ENCODE measurements at places on chromosomes 12 and 14.

- no peak for DNase-seq
Measured at GRCh38 chr12:63977441-63977840, 132.9 kb downstream of the SRGAP1 start.

GRCh38 chr12:94779485-94779884 lies 129.1 kb upstream of the TMCC3 start:
- DNase-seq = no peak

GRCh38 chr12:56212361-56212760 lies 9.4 kb downstream of the RNF41 start:
- no peak for DNase-seq

DNA sequence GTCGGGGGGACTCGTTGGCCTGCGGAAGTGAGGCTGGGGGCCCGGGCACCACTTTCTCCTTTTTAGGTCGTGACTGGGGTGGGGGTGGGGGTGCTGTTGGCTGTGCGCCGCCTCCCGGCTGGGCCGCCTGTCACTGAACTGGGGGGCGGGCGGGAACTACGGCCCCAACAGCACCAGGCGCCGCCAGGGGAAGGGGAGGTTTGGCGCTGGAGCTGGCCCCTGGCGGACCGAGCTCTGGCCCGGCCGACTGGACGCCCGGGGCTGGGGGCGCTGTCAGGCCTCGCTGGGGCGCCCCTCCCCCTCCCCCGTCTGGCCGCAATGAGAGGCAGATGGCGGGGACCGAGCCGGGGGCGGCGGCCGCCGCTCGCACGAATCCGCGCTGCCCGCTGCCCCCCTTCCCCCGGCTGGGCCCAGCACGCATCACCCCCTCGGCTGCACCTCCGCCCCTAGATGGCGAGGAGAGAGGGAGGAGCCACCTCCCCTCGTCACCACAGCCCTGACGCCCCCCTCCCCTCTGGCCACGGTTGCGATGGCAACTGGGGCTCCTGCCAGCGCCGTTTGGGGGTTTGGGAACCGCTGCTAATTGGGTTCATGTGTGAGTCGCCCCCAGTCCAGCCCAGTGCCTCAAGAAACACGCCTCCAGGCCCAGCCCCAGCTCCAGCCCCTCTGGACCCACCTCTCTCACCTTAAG lies 723 bp downstream of the NFATC4 start:
- no peak for DNase-seq

GRCh38 chr12:72658615-72659014 lies 386.4 kb downstream of the TRHDE start:
- no peak for DNase-seq

DNA sequence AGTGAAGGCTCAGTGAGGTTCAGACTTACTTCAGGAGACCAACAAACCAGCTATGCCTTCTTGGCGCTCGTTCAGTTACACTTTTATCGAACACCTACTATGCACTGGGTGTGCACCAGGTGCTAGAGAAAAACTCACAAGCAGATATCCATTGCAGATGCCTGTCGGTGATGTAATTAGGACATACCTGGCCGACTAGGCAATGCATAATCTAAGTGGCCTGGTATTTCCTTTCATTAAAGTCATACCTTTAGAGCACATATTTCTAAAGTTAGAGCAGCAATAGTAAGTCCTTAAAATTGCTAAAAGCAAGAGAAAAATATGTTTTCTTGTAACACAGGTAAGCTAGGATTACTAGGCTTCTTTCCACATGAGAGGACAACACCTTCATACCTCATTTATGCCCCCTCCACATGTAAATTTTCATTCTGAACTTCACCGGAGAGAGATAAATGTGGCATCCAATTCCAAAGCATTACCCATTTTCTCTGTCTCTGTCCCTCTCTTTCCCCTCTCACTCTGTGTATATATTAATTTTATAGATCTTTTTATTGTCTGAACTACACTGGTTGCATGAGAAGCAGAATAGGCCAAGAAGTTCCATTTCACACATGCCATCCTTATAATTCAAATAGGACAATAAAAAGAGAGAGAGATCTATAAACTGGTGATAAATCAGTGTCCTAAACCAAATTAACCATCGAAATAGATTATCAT lies 242.2 kb downstream of the SPTSSA start:
- DNase-seq = peak; percentile 90

DNA sequence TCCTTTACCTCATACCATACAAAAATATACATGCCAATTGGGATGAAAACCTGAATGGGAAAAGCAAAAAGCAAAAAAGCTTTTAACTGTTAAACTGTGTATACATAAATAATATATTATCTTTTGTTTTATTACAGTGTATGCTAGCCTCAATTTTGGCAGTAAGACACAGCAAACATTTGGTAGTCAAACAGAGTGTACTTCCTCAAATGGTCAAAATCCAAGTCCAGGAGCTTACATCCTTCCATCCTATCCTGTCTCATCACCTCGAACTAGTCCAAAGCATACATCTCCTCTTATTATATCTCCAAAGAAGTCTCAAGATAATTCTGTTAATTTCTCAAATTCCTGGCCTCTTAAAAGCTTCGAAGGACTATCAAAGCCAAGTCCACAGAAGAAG lies 41.9 kb downstream of the TOGARAM1 start:
- no peak for DNase-seq

- no peak for DNase-seq
Measured at GRCh38 chr14:93375673-93376156, 28.7 kb downstream of the COX8C start.

DNA sequence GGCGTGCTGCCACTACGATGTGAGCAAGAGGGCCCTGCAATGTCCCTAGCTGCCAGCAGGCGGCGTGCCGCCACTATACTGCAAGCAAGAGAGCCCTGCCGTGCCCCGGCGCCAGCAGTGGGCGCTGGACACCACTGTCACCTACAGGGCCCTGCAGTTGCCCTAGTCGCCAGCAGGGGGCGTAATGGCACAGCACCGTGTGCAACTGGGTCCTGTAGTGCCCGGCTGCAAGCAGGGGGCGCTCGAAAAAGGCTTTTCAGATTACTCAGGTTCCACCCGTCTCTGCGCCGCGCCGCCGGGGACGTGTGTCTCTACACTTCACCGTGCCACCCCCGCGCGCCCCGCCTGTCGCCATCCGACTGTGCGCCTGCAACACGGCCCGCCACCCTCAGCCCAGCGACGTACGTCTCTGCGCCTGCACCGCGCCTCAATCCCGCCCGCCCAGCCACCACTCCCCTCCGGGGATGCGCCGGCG lies 1356.9 kb downstream of the TMEM121 start:
- no peak for DNase-seq

- peak; percentile 59 for DNase-seq
Measured at GRCh38 chr12:52496054-52496453, 3.0 kb upstream of the KRT6A start.

DNA sequence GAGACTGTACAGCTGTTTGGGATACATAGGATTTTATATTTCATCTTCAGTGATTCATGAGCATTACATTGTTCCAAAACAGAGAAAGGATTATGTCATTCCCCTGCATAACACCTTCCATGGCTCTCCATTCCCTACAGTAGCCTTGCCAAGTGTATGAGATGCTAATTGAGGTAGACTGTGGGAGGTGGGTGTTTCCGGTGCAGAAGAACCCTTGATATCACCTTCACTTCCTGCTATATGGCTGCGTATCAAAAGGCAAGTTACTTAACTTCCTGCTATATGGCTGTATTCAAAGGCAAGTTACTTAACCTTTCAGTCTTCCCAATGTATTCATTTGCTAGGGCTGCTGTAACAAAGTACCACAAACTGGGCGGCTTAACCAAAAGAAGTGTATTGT lies 11.2 kb downstream of the FAR2 start:
- DNase-seq = peak; percentile 23

- no peak for DNase-seq
Measured at GRCh38 chr12:132904718-132905328, 17.4 kb upstream of the CHFR start.

All from NCI-H2029 (cell line).